Nephron progenitor cell (in vitro differentiated cells): ENCODE measurements at places on chromosomes 12 and 14.

GRCh38 chr12:92432724-92433441, 269.9 kb upstream of the PLEKHG7 start:
- DNase-seq = no peak

- no peak for DNase-seq
These were observed 77.9 kb downstream of the ST8SIA1 start for GRCh38 chr12:22256605-22257004.

GRCh38 chr14:104473244-104473565, 106.4 kb upstream of the C14orf180 start:
- no peak for DNase-seq

GRCh38 chr12:23415180-23415579, 534.3 kb downstream of the SOX5 start:
- no peak for DNase-seq

DNA sequence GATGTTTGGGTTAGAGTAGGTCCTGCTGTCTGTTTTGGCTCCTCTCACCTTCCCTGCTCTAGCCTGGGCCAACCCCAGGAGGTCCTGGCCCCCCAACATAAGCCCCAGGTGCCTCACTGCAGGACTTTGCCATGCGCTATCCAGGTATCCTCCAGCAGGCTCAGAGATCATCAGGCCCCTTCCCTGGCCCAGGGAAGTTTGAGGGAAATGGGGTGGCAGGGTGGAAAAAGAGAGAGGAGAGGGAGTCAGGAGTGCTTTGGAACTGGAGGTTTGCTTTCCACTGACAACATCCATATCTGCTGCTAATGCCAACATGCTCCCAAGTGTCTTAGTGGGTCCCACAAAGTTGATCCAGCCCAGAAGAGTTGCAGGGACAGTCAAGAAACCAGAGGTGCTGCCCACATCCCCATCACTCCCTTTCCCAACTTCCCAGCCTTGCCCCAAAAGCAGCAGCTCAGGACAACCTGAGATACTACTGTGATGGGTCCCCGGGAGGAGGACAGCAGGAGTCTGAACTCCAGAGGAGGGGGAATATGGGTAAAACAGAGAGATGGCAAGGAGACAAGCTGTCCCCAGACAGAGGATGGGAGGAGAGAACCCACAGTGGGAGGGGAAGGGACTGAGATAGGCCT, 677 bp downstream of the TNS2 start:
- DNase-seq = no peak

DNA sequence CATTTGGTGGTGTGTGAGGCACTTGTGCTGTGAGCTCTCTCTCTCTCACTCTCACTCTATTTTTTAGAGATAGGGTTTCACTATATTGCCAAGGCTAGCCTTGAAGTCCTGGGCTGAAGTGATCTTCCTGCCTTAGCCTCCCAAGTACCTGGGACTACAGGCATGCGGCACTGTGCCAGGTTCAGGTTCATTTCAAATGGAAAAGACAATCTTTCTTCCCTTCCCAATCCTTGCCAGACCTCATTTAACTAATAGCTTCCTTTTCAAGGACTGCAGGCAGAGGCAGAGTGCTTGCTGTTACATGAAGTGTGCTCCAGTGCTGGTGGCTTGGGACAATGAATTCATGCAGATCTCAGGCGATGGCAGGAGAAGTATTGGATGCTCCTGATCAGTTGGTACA, 73.2 kb upstream of the BICD1 start:
- no peak for DNase-seq

GRCh38 chr12:2642896-2643425, 151.8 kb upstream of the FKBP4 start:
- no peak for DNase-seq

DNA sequence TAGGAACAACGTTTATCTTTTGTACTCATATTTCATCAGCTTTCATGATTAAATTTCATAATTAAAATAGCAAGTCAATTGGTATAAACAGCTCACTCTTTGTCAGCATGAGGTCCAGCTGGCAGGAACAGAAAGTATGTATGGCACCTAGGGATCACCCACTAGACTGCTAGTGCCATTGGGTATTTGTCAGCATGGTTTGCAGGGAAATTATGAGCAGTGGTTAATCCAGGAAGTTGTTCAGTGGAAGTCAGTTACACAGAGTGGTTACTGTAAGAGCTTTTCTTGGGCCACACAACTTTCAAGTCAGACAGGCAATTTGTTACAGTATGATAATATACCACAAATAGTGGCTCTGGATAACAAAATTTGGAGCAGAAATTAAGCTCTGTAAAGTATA, 340.3 kb upstream of the RGS6 start:
- no peak for DNase-seq

DNA sequence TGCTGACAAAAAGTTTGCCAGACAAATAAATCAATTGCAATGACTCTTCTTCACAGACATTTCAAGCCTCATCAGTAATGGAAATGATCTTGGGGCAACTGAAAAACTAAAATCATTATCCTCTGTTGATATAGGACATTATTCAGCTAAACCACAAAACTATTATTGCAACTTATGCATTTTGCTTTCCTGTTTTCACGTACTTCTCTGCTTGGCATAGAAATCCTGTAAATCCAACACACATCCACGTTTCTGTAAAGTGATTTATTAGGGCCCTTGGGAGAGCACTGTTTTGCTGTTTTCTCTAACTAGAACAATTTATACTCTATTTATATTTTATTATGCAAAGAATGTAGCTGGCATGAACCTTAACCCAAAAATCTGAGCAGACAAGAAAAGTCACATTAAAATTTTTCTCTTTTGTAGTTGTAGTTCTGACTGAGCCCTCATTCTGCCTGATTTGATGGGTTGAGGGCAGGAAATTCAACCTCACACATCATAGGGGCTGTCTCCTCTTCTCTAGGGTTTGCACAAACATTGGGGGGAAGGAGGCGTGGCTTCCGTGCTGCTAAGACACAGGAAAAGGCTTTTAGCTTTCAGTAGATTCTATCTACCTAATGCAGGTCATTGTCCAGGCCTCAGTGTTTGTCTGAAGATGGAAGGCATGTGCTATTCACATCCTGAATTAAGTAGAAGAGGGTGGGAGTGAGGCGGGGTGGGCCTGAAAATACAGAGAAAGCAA, 11.5 kb upstream of the NUP107 start:
- peak; percentile 7 for DNase-seq
